Bone marrow (tissue), 2 donors: ENCODE measurements at places on chromosomes 1 and 21.

GRCh38 chr1:41907446-41907845 lies 11.3 kb downstream of the HIVEP3 start:
- DNase-seq: no peak

GRCh38 chr1:203364094-203364801 lies 13.3 kb upstream of the FMOD start:
- DNase-seq: no peak

- DNase-seq: no peak
Measured at GRCh38 chr1:207870306-207871031, 40.5 kb downstream of the CD34 start.

GRCh38 chr1:2320760-2321667 lies 70.3 kb downstream of the MORN1 start:
- no peak for DNase-seq

GRCh38 chr1:12654657-12655056 lies 10.8 kb downstream of the AADACL4 start:
- no peak for DNase-seq

- DNase-seq: no peak
Measured at GRCh38 chr1:10295481-10296085, 85.2 kb downstream of the KIF1B start.

DNA sequence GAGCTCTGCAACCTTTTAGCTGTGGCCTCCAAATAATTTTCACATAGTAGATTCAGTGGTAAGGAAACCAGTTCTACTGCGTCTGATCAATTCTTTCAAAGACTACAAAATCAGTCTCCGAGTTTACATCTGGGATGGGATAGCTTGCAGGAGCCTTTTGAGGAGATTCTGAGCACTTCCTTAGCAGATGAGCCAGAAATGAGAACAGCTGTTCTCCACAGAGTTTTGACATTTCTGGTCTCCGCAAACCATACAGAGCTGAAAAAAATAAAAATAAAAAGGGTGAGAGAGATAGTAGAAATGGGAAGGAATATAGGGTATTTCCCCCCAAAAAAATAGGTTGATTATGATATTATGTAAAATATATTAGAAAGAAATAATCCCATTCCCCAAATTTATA lies 119.3 kb downstream of the LYPLAL1 start:
- no peak for DNase-seq

DNA sequence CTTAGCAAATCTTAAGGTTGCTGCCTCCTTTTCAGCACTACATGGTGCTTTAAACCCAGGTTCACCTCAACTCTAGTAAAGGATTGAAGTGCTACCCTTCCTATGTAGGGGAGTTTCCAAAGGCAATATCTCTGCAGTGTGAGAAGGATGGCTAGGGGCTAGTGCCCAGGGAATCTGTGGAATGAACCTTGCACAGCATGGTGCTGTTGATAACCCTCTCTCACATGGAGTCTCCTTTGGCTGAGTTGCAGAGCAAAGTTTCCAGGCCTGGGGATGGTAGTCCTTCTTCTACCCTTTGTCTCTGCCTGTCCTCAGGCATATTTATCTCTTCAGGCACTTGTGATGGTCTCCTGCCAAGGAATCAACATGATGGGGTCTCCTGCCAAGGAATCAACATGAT lies 59.4 kb downstream of the AXDND1 start:
- DNase-seq: no peak
